ENCODE measurements at places on chromosomes 4 and X.

- DNase-seq = no peak
Measured at GRCh38 chr4:26441771-26442170, 48.5 kb downstream of the CCKAR start.

DNA sequence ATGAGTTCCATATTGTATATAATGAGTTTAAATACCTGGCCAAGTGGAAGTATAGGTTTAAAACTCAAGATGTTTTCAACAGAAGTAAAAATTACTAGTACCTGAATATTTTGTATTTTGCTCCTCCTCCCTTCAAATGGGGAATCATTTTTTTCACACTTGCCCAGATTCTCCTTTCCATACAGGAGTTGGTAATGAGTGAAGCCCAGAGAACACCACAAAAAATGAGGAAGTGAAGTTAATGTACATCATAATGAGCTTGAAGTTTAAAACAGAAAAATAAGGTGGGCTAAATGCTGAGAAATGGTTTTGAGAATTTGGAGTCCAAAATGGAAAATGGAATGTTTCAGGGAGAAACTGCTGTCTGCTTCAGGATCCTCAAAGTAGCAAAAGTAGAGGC, 364.8 kb upstream of the EMCN start:
- no peak for DNase-seq

DNA sequence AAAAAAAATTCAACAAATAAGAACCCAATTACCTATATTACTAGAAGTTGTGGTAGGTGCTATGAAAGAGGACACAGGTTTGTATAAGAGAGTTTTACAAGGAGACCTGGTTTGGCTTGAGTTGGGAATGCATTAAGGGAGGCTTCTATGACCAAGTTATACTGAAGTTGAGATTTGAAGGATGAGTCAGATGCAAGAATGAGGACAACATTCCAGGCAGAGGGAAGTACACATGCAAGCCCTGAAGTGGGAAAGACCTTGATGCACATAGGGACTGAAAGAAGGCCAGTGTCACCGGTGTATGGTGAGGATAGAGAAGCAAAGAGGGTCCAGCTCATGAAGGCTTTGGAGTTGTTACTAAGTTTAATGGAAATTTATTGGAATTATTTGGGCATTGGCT, 52.2 kb downstream of the ANK2 start:
- peak; percentile 40 for DNase-seq

- no peak for DNase-seq
Measured at GRCh38 chr4:89998469-89999011, 103.9 kb downstream of the MMRN1 start.

- no peak for DNase-seq
Measured at GRCh38 chrX:139647597-139647996, 60.4 kb downstream of the MCF2 start.

- DNase-seq = no peak
Measured at GRCh38 chr4:143473334-143474126, 40.0 kb upstream of the SMARCA5 start.

- DNase-seq = no peak
Measured at GRCh38 chrX:48580662-48581061, 6.4 kb downstream of the RBM3 start.

- peak; percentile 30 for DNase-seq
Measured at GRCh38 chr4:16294455-16294854, 68.2 kb upstream of the TAPT1 start.

DNA sequence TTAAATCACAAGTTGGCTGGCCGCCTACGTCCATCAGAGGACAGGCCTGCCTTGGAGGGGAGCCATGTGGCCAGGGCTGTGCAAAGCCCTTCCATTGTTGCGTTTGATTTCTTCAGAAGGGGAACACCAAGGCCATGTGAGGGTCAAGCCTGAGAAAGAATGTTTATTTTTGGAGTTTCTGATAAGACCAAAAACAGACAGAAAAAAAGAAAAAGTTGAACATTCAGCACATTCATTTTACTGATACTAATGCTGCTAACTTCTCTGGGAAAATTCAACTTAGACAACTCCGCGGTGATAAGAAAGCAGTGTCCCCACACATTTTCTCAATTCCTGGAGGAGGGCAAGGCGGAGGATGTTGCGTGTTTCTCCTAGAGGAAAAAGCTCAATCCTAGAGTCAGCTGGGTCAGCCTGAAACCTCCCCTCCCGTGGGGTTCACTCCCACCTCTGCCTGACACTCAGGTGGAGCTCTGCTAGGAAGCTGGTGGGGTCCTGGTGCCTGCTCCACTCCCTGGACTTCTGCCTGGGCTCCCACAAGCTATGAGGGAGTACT, 63.5 kb downstream of the ANAPC4 start:
- no peak for DNase-seq

DNA sequence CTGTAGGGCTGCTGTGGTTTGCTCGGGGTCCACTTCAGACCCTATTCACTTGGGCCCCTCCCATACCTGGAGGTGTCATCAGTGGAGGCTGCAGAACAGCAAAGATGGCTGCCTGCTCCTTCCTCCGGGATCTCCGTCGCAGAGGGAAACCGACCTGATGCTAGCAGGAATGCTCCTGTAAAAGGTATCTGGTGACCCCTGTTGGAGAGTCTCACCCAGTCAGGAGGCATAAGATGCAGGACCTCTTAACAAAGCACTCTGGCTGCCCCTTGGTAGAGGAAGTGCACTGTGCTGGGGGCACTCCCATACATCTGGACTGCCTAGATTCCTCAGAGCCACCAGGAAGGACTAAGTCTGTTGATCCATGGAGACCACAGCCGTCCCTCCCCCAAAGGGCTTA, 296.9 kb downstream of the GRID2 start:
- no peak for DNase-seq

- DNase-seq = no peak
Measured at GRCh38 chr4:26010304-26010703, 96.3 kb downstream of the SMIM20 start.

DNA sequence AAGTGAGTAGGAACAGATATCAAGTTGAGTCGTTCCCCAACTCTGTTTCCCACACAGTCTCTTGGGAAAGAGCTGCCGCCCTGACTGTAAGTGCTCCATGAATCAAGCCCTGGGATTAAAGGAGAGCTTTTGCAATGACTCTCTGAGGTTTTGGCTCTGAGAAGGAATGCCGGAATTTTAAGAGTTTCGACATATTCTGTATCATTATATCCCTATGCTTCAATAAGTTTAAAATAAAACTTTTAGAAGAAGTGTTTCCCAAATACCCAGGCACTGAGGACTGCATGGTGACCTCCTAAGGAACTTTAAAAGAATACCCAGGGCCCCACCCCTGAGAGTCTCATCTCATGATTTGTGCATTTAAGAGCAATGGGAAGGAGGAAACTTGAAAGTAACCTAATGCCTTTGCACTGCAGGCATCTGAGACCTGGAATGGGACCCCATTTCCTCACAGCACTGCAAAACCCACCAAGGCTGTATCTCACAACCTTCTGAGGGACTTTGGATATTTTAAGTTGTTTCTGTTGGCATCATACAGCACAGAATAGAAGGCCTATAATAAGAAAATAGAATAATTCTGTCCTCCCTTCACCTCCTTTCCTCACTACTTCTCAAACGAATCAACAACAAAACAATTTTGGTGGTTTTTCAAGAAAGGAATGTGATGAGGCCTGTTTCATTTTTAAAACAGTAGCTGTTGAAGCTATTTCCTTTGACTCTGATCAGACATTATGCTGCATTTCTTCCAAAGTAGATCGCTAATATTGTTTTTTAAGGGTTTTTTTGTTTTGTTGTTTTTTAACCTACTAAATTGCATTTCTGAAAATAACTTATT, 121.2 kb downstream of the GASK1B start:
- peak; percentile 96 for DNase-seq

DNA sequence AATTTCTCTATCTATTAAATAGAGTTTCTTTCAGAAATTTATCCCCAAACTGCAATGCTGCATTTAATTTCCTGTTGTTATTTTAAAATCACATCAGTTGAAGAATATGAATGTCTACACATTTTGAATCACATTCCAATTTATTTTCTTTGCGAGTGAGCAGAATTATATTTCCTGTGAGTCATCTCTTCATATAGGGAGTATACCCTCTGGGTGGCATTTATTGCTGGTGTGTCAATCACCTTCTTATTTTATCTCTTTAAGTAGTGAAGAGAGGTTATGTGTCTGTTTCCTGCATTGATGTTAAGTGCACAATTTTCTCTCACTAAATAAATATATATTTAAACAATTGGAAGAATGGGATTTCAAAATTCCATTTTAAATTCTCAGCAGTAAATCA, 511.0 kb upstream of the ATOH1 start:
- DNase-seq = no peak

DNA sequence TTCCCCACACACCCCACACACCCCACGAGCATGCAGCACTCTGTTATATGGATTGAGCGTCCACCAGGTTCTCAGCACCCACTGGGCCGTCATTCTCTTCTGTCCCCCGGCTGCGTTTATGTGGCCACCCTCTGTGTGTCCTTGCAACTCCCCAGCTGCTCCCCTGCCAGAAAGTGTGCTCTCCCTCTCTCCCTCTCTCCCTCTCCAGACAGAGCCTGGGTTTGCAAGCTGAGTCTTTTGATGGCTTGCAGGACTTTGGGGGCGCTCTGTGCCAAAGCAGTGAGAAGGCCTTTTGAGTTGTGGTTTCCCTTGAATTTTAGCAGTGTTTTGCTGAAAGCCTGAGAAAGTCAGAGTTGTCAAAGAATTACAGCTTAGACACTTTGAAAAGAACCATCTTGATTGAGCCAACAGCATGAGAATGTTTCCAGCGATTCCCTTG, 173.5 kb downstream of the DCLK2 start:
- no peak for DNase-seq

GRCh38 chr4:126427853-126428252, 1113.1 kb downstream of the FAT4 start:
- DNase-seq = no peak

- DNase-seq = no peak
Measured at GRCh38 chr4:72283357-72283756, 251.6 kb downstream of the NPFFR2 start.

DNA sequence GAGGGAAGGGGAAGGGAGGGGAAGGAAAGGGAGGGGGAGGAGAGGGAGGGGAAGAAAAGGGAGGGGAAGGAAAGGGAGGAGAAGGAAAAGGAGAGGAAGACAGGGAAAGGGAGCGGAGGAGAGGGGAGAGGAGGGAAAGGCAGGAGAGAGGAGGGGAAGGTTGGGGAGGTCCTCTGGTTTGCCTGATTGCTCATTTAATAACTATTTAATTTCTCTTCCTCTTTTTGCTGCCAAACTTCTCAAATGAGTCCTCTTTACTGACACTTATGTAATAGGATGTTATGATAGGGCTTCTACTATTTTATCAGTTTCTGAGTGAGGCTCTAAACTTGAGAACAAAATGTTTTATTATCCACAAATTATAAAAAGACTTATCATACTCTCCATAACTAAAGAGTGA, 35.4 kb upstream of the PPA2 start:
- no peak for DNase-seq

- DNase-seq = no peak
Measured at GRCh38 chr4:37891260-37892159, 626 bp downstream of the TBC1D1 start.

- no peak for DNase-seq
Measured at GRCh38 chr4:155007660-155008176, 200.7 kb upstream of the NPY2R start.

GRCh38 chr4:1361431-1361830, 14.4 kb downstream of the UVSSA start:
- no peak for DNase-seq

GRCh38 chrX:151516538-151517187, 46.8 kb upstream of the PASD1 start:
- DNase-seq = no peak

DNA sequence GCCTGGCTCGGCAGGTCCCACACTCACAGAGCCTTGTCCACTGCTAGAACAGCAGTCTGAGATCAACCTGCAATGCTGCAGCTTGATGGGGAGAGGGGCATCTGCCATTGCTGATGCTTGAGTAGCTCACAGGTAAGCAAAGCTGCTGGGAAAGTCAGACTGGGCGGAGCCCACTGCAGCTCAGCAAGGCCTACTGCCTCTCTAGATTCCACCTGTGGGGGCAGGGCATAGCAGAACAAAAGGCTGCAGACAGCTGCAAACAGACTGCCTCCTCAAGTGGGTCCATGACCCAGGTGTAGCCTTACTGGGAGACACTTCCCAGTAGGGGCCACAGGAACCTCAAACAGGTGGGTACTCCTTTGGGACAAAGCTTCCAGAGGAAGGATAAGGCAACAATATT, 110.6 kb upstream of the ADAMTS3 start:
- DNase-seq = no peak

DNA sequence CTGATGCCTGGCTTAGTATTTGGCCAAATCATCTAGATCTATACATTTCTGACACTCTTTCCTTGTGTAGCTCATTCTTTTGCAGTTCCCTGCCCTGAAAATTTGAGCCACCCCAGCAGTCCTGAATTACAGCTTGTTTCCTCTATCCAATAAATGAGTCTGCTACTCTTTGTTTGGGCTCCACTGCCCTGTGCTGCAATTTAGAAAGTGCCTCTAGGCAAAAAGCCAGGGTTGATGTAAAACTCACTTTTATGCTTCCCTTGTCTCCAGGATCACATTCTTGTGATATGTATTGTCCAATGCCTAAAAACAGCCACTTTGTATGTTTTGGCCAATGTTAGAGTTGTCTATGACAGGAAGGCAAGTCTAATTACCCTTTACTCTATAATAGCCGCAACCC, 101.7 kb upstream of the MAP3K15 start:
- peak; percentile 45 for DNase-seq

GRCh38 chr4:42579903-42580302, 77.0 kb downstream of the ATP8A1 start:
- no peak for DNase-seq

- DNase-seq = peak; percentile 2
Measured at GRCh38 chrX:50827996-50828395, 14.0 kb upstream of the SHROOM4 start.

DNA sequence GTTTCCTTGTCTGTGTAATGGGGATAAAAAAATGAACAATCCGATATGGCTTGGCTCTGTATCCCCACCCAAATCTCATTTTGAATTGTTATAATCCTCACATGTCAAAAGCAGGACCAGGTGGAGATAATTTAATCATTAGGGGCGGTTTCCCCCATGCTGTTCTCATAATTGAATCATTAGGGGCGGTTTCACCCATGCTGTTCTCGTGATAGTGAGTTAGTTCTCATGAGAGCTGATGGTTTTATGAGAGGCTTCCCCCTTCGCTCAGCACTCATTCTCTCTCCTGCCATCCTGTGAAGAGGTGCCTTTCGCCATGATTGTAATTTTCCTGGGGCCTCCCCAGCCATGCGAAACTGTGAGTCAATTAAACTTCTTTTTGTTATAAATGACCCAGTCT, 633.5 kb downstream of the RAPGEF2 start:
- DNase-seq = no peak
